ENCODE measurements at places on chromosomes 5 and 9.
A peak's percentile ranks its signal among the peaks of the same experiment; 100 is the strongest.

GRCh38 chr5:43771611-43772031, 168.6 kb downstream of the NNT start:
- DNase-seq = no peak

DNA sequence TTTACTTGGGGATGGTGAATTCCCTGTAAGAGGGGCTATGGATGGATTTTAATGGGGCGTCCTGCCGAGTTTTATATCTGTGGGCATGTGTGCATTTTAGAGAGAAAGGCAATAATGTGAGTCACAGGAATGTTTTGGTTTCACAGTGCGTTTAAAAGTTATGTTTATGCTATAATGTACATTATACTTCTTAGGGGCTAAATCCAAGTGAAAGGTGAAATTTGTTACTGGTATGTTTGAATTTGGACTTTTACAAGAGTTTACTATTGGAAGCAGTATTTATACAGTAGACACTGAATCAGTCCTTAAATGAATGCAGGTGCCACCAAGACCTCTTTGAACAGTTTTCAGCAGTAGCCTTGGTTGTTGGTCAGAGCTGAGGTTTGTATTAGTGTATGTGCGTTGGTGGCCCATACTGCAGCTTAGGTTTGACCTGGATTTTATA, 5.6 kb downstream of the JMY start:
- no peak for DNase-seq

DNA sequence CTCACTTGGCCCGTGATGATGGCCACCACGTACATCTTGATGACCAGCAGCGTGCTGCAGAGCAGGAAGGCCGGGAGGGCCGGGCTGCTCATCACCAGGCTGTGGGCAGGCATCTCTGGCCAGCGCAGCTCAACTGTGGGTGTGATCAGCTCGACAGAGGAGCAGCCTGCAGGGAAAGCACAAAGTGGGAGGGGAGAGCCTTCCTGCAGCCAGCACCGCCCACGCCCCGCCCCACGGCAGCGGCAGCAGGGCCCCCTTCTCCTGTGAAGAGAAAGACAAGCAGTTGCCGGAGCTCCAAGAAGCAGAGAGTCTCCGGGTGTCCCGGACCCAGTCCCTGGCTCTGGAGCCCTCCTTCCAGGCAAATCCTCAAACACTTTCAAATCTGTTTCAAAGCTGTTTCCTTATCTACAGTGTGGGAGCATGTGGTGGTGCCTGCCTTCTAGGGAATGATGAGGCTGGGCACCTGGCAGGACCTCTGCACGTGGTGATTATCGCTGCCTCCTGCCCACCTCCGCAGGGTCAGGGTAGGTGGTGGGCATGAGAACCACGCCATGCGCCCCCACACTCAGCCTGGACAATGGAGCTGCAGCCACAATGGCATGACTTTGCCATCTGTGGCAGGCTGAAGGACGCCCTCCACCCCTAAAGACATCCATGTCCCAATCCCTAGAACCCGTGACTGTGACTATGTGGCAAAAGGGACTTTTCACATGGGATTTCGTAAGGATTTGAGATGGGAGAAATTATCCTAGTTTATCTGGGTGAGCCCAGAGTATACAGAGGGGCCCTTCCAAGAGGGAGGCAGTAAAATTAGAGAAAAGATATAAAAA, at the start of gene PTGES:
Gene PTGES (minus strand): TSS at position 143 of the 830 bp plus-strand sequence. CDS start 30 bp downstream, at position 113.
- peak; percentile 66 for DNase-seq

DNA sequence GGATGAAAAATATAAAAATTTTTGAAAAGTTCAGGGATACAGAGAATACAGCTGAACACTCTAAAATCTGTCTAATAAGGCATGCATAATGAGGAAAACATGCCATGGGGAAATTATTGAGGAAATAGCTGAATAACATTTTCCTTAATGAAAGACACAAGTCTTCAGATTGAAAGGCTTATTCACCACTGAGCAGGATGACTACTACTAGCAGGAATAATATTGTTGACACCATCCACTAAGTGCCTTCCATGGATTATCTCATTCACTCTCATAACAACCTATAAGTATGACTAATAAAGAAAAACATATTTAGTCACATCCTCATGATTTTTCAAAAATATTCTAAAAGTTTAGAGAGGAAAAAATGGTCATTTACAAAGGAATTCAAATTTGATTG, 96.7 kb upstream of the FER start:
- DNase-seq = no peak

DNA sequence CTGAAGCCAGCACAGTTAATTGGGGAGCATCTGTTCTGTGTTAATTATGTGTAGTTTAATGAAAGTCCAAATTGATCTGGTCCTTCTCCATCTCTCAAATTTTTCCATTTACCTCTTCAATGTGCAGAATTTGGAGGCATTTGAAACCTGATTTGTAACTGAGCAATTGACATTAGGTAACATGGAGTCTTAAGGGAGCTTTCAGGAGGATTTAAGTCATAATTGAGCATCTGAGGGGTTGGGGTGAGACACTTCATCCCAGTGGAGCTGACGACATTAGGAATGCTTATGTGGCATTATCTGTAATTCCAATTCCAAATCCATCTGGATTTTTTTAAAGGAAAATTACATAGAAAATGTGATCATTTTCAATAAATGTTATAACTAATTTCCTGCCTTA, 1015.9 kb downstream of the TLE1 start:
- no peak for DNase-seq

- no peak for DNase-seq
Observed at GRCh38 chr5:38497946-38498345, 58.5 kb downstream of the LIFR start.

GRCh38 chr5:22044229-22044628, 808.9 kb downstream of the CDH12 start:
- DNase-seq = no peak

GRCh38 chr9:37992924-37993349, 76.1 kb downstream of the SHB start:
- peak; percentile 50 for DNase-seq

DNA sequence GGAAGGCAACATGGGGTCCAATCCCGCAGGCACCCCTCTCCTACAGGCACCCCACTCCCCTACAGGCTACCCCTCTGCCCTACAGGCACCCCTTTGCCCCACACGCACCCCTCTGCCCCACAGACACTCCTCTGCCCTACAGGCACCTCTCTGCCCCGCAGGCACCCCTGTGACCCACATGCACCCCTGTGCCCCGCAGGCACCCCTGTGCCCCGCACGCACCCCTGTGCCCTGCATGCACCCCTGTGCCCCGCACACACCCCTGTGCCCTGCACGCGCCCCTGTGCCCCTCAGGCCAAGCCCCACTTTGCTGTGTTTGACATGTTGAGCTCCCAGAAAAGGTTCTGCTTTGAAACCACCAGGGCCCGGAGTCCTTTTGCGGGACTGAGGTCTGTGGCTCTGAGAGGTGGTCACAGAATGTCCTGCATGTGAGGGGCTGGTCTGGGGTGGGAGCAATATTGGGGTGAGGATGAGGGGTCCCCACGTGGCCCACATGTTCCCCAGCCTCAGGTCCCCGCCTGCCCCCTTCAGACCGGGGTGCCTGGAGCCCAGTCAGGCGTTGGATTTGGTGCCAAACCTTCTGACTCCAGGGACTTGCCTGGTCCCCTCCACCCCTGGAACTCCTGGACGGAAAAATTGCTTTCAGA, 616 bp upstream of the QRFP start:
- no peak for DNase-seq

DNA sequence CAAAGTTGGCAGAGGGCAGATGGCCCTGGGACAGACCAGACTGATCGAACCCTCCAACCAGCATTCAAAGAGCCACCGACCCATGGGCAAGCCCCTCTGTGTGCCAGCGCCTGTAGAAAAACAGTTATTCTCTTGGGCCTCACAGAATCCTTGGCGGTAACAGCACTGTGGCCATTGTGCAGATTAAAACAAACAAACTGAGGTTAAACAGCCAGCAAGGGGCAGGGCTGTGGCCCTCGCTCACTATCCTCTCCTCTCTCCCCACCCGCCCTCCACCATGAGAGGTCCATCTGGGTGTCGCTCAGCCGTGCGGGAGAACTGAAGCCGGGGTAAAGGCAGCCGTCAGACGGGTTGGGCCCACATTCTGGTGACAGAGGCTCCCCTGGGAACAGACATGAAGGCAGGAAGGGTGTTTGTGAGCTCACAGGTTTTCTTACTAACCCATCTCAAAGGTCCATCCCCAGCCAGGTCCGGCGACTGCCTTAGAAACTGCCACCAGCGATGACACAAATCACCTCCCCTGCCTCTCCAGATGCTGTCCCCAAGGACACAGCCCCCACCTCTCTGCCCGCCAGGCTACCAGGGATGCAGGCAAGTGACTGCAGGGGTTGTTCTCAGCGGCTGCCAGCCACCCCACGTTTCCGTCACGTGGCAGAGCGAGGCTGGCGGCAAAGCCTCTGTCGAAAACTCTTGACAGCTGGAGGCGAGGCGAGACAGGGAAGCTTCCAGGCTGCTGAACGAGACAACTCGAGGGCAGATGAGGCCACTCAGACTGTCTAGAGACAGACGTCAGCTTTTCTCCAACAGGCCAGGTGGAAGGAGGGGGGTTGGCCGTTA, 75.8 kb upstream of the SARDH start:
- no peak for DNase-seq

GRCh38 chr5:36611520-36612274, 5.3 kb downstream of the SLC1A3 start:
- DNase-seq = no peak

DNA sequence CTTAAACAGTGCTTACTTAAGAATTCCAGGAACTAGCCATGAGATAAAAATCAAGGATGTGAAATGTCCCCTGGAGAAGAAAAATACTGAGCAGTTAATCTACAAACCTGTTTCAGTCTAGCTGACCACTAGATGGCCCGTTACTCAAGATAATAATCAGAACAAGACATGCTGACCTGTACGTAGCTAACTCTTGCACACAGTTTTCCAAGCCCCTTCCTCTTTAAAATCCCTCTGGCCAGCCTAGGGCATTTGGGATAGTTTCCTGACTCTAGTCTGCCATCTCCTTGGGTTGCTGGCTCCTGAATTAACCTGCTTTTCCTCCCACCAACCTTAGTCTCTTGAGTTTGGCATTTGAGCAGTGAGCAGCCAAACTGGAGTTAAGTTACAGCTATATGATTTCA, 59.2 kb upstream of the TRAF1 start:
- DNase-seq = no peak

- DNase-seq = no peak
Observed at GRCh38 chr9:12785260-12785770, 10.5 kb downstream of the LURAP1L start.

GRCh38 chr5:59190746-59191145, 607.9 kb downstream of the RAB3C start:
- DNase-seq = no peak

DNA sequence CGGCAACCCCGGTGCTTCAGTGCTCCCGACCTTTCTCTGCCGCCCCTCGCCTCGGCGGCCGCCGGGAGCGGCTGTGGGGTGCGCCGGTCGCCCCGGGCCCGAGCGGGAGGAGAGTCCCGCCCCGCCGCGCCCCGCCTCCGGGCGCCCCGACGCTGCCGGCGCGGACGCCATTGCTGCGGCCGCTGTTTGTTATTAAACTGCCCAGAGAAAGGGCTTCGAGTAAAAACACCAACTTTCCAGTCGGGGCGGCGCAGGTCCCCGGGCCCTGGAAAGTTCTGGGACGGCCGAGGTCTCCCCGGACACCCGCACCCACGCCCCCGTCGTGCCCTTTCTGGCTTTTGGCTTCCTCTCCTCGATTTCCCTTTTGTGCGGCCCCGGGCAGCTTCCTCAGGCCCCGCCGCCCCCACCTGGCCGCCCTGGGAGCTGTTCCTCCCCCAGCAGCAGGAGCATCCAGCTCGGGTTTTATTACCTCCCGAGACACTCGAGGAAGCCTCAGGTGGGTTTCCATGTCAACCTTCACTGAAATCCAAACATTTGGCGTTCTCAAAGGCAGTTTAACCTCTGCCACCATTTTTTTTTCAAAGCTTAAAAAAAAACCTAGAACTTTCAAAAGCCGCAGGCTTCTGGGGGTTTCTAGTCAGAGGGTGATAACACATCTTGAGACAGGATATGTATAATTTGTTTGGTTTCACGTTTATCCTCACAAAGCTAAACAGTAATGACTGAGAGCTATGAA, 334.4 kb downstream of the CWC27 start:
- peak; percentile 66 for DNase-seq

GRCh38 chr9:107740088-107740980, 250.8 kb upstream of the KLF4 start:
- DNase-seq = no peak

DNA sequence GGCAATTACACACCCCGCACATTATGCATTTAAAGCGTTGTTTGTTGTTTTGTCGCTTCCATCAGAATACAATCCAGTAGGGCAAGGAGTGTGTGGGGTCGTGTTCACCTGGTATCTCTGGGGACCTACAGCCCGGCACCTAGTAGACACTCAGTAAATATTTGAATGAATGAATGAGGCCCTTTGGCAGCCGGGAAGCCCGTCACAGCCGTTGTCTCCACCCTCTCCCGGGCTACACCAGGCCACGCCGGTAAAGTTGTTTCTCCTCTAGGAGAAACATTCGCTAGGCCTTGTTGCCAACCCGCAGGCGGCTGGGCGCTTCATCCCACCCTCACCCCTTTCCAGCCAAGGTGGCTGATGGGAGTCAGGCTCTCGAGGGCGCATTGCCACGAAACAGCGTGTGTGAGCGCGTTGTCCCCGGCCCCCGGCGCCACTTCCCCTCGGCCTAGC, 876 bp upstream of the JAK2 start:
- DNase-seq = no peak

- no peak for DNase-seq
Observed at GRCh38 chr5:142255831-142256230, 69.0 kb downstream of the SPRY4 start.

DNA sequence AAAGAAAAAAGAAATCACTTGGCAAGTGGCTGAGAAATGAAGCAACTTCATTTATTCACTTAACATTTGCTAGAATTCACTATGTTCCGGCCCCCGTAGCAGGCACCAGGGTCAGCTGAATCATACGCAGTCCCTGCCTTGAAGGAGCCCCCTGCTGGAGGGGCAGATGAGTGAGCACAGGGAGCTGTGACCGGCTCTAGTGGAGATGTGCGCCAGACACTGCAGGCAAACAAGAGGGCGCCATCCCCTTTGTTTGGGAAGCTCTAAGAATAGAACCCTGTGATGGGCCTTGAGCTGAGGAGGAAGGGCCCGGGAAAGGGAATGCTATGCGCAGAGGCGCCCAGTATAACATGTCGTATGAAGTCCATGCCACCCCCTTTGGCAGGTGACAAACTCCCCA, 20.2 kb upstream of the RPL26L1 start:
- DNase-seq = no peak

GRCh38 chr9:98057138-98057799, 737 bp downstream of the NANS start:
- no peak for DNase-seq

DNA sequence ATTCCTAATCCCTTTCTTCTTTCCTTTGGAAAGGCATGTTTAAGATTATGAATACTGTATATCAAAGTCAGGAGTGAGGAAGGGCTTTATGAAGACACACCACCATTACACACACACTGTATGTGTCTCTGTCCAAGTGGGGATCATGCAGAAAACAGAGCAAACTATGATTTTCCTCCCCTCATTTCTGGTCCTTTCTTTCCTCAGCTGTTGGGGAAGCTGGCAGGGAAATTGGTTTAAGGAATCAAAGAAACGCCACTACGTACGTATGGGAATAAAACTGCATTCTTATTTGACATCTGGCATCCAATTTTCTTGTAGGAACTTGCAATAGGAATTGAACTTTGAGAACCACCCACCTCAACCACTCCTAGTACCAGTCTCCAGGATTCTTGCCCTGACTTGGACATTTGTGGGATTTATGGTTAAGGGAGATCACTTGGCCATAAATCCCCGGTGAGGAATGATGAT, 125.8 kb downstream of the PDE4D start:
- DNase-seq = no peak

GRCh38 chr9:21710548-21711191, 91.8 kb upstream of the MTAP start:
- DNase-seq = no peak
